ENCODE measurements at places on chromosomes 1 and 21.

GRCh38 chr1:8040586-8040985 lies 14.5 kb upstream of the ERRFI1 start:
- peaks cover 13% of the 10 kb centered on the region for H3K4me1 ChIP-seq
- H3K27me3 ChIP-seq, result no peaks in the 10 kb centered on the region
- H3K4me3 ChIP-seq, result no peak overlapping the region

DNA sequence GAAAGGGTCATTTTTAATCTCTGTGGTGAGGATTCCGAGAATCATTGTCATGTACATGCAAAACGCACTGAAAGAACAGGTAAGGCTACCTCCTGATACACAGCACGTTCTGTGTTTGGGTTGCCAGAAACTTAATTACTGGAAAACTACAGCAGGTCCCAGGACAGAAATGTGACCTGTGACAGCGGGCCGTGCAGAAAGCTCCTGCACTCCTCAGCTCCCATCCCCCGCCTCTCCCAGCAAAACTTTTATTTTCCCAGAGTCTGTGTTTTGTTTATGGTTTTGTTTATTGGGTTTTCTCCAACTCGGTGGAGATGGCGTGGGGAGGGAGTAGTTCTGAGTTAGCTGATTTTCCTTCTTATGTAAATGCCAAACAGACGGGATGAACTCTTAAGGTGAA lies 44.7 kb downstream of the SLC44A3 start:
- no peaks in the 10 kb centered on the region for H3K27me3 ChIP-seq
- H3K4me3 ChIP-seq, result no peak overlapping the region
- no peaks in the 10 kb centered on the region for H3K36me3 ChIP-seq
- no peak for DNase-seq
- peaks cover 14% of the 10 kb centered on the region for H3K4me1 ChIP-seq
- no peak overlapping the region for H3K27ac ChIP-seq

- H3K4me1 ChIP-seq, result peaks cover 4% of the 10 kb centered on the region
- no peak overlapping the region for H3K27ac ChIP-seq
- no peaks in the 10 kb centered on the region for H3K27me3 ChIP-seq
- H3K4me3 ChIP-seq, result no peak overlapping the region
- no peaks in the 10 kb centered on the region for H3K36me3 ChIP-seq
Measured at GRCh38 chr1:225888289-225888897, 553 bp downstream of the LEFTY1 start.

DNA sequence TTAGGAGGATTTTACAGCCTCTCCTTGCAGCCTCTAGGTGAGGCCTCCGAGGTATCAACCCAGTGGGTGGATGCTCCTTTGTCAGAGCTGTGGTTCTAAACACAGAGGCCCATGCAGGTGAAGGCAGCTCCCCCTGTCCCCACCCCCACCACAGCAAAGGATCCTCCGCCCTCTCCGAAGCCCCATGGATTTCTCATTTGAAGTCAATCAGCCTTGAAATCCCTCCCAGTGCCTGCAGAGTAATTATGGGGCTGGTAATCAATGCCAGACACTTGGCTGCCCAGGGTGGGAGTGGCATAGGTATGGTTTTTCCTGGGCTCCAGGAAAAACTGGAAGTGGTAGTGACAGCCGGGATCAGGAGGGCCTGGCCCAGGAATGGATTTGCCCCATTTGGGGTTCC lies 119.5 kb upstream of the CSF3R start:
- no peak overlapping the region for H3K4me3 ChIP-seq
- no peak for DNase-seq
- peaks cover 14% of the 10 kb centered on the region for H3K27me3 ChIP-seq
- H3K27ac ChIP-seq, result no peak overlapping the region
- no peaks in the 10 kb centered on the region for H3K4me1 ChIP-seq
- no peaks in the 10 kb centered on the region for H3K36me3 ChIP-seq

- H3K36me3 ChIP-seq, result no peaks in the 10 kb centered on the region
- no peaks in the 10 kb centered on the region for H3K27me3 ChIP-seq
- no peak for DNase-seq
Measured at GRCh38 chr1:61315011-61315410, 232.7 kb downstream of the NFIA start.

DNA sequence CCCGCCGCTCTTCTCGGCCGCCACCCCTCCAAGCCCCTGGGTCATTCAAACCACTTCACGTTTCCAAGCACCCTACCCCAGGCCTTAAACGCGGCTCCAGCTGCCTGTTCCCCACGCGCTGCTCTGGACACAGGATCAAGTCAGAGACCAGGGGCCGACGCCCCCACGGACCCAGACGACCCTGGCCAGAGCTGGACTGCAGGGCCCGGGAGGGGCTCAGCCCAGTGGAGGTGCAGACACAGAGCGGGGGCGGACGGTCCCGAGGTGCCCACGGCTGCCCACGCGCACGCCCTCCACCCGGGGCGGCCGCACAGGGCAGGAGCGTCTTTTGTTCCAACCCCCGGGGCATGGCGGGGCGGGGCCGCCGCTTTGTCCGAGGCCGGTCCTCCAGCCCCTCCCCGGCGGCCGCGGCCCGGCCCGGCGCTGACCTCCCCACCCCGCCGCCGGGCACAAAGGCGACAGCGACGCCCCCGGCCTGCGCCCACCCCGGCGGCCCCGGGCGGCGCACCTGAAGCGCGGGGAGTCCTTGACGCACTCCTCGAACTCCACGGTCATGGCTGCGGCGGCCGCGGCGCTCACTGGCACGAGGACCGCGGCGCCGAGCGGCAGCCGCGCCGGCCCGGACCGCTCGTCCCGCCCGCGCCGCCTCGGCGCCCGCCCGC lies 338 bp downstream of the ACAP3 start:
- H3K36me3 ChIP-seq, result no peaks in the 10 kb centered on the region
- no peak for DNase-seq
- no peaks in the 10 kb centered on the region for H3K27me3 ChIP-seq

GRCh38 chr1:179017383-179018326 lies 8.0 kb upstream of the FAM20B start:
- no peaks in the 10 kb centered on the region for H3K4me1 ChIP-seq
- no peaks in the 10 kb centered on the region for H3K36me3 ChIP-seq
- H3K27ac ChIP-seq, result no peak overlapping the region
- DNase-seq, result no peak
- H3K4me3 ChIP-seq, result no peak overlapping the region
- H3K27me3 ChIP-seq, result no peaks in the 10 kb centered on the region

DNA sequence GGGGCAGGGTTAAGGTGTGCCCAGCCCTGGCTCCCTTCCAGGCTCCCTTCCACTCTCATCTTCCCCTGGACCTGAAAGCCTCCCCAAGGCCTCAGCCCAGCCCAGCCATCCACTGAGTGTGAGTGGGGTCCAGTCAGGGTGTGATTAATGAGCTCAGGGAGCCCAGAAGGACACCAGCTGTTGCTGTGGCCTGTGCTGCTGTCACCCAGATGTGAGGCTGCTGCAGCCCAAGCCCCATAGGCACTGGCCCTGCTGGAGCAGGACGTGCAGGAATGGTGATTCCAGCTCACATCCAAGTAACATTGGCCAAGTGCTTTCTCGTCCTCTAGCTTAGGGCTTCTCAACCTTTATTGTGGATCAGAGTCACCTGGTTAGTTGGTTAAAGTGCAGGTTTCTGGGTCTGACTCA lies 77.6 kb downstream of the EPHB2 start:
- no peaks in the 10 kb centered on the region for H3K4me1 ChIP-seq
- no peaks in the 10 kb centered on the region for H3K36me3 ChIP-seq
- no peak overlapping the region for H3K4me3 ChIP-seq
- no peak overlapping the region for H3K27ac ChIP-seq
- H3K27me3 ChIP-seq, result no peaks in the 10 kb centered on the region

Measured in Panc1 (cell line).